ENCODE measurements at places on chromosomes 1 and 21. TPM values are rescaled to one million over a fixed set of nuclear protein-coding genes. Genes with fewer than 3 reads are reported as not detected.

Gene LRRC39
- 0.51 TPM for total RNA-seq

Gene C1orf210
- not detected for total RNA-seq

Gene NR0B2
- total RNA-seq, result not detected

Gene ANKRD65
- not detected for total RNA-seq

Gene HLX
- 0.25 TPM for total RNA-seq

Gene GJC2
- not detected for total RNA-seq

Gene GOLT1A
- 0.21 TPM for total RNA-seq

Gene CD53
- total RNA-seq, result 244 TPM
